ENCODE measurements at places on chromosomes 7 and 10.

- no peak for DNase-seq
These were observed 123.8 kb upstream of the RET start for GRCh38 chr10:42952931-42953683.

GRCh38 chr10:109721453-109722064 lies 201.8 kb downstream of the XPNPEP1 start:
- DNase-seq = no peak

DNA sequence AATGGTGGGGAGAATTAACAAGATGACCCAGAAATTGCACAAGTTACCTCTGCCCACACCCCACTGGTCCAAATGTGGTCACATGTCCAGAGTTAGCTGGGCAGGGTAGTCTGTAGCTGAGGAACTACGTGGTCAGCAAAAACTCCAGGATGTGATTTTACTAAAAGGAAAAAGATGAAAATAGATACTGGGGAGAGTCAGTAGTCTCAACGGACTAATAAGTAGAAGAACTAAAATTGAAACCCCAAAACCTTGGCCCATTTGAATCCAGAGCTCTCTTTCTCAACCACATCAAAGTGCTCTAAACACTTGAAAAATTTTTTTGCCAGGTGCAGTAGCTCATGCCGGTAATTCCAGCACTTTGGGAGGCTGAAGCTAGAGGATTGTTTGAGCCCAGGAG lies 146.3 kb downstream of the SKIDA1 start:
- no peak for DNase-seq

DNA sequence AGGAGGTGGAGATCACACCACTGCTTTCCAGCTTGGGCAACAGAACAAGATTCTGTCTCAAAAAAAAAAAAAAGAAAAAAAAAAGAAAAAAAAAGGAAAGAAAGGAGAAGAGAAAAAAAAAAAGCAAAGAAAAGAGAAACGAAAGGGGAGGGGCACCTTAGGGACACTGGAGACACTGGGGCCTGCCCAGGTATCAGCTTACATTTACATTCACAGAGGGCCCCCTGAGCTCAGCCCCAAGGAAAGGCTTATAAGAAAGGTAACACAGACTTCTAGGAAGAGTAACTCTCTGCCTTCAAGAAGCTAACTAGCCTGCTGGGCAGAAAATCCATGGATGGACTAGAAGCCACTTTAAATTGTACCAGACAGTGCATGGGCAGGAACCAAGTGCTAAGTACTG lies 108.8 kb downstream of the NPY start:
- DNase-seq = no peak

- no peak for DNase-seq
These were observed 379.7 kb downstream of the PHTF2 start for GRCh38 chr7:78178319-78178718.

- no peak for DNase-seq
These were observed 134.5 kb downstream of the NRBF2 start for GRCh38 chr10:63267414-63268148.

- DNase-seq = no peak
These were observed 7.9 kb downstream of the LUC7L2 start for GRCh38 chr7:139367438-139368155.

- DNase-seq = no peak
These were observed 62.8 kb upstream of the C7orf33 start for GRCh38 chr7:148527717-148528168.

DNA sequence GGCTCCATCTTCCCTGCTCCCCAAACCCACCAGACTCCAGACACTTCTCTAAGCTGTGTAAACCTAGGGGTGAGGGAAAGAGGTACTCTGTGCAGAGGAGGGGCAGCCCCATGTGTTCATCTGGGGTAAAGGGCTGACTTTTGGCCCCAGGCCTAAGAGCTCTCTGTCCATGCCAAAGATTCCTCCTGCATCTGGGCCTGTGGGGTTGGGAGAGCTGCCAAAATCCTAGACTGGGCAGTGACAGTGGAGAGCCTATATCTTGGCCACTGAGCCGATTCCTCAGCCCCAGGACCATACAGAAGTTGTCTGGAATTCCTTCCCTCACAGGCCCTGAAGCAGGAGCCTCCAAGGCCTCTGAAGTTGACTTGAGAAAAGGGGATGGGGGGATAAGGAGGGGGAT lies 25.3 kb upstream of the LEP start:
- DNase-seq = no peak

- DNase-seq = no peak
These were observed 139.4 kb downstream of the SKIDA1 start for GRCh38 chr10:21385996-21386585.

GRCh38 chr7:101882595-101883564 lies 65.5 kb downstream of the CUX1 start:
- DNase-seq = no peak

DNA sequence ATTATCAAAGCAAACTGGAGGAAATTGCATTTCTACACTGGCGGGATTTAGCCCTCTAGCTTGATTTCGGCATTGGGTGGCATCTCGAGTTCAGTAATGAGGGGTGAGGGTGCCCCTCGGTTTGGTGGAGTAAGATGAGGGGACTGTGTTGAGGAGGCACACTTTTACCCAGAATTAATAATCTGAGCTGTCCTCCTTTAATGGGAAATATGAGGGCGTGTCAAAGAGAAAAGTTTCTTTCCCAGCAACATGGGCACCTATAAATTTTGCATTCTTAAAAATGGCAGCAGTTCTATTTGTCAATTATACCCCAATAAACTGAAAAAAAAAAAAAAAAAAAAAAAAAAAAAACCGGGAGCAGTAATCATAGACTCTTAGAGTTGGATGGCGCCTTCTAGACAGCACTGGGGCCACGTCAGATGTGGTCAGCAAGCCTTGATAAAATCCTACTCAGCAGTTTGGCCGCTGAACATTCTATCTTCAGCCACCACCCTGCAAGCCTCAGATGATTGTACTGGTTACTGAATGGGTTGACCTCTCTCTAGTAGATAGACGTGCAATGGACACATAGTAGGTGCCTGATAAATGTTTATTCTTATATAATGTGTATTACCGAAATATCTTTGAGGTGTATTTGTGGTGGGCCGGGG lies 931 bp downstream of the PAPSS2 start:
- no peak for DNase-seq

DNA sequence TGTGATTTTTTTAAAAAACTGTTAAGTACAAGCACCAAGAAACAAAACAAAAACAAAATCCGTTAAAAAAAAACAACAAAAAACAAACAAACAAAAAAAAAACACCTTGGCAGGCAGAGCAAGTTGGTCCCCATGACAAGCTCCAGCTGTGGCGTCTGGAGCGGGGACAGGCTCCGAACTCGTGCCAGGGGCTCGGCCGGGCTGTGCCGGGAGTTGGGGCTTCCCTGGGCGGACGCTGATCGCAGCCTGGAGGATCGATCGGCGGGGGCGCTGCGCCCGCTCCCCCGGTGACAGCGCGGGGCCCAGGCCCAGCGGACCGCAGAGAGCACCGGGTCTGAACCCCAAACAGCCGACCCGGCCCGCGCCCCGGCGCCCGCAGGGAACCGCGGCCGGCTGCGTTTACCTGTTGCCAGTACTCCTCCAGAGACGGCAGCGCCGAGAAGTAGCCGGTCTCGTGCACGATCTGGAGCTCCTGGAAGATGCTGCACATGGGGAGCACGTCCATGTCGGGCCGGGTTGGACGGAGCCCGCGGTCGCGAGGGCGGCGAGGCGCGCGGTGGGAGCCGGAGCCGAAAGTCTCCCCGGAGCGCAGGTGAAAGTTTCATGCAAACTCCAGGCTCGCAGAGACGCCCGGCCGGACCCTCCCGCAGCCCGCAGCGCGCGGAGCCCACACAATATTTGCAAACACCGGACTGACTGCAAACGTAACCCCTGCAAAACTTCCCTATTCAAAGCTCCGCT lies at the start of gene KLF6:
KLF6 (minus strand) TSS at position 700 of the 741 bp plus-strand sequence; CDS start at position 505, 195 bp downstream.
- no peak for DNase-seq

DNA sequence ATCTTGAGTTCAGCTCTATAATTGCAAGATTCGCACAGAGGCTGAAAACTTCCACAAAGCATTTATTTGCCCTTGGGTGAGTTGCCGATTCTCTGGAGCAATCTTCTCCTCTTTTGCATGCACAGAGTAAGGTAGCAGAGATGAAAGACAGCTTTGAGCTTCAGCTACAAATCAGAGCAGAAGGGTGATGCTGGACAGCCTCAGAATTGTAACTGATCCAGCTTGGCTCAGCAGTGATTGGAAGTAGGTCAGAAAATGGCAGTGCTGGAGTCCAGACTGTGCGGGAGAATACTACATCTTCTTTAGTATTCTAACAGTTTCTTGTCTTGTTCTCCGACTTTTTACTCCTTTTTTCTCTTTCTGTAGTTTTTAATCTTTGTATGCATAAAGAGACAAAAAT lies 55.4 kb upstream of the CDC14C start:
- DNase-seq = no peak

DNA sequence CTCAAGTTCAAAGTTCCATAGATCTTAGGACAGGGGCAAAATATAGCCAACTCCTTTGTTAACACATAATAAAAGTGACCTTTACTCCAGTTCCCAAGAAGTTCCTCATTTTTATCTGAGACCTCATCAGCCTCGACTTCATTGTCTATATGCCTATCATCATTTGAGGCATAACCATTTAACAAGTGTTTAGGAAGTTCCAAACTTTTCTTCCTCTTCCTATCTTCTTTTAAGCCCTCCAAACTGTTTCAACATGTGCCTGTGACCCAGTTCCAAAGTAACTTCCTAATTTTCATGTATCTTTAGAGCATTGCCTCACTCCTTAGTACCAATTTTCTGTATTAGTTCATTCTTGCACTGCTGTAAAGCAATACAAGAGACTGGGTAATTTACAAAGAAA lies 569.1 kb downstream of the ANKRD7 start:
- no peak for DNase-seq

GRCh38 chr10:90652519-90652918 lies 205.3 kb downstream of the HTR7 start:
- no peak for DNase-seq

DNA sequence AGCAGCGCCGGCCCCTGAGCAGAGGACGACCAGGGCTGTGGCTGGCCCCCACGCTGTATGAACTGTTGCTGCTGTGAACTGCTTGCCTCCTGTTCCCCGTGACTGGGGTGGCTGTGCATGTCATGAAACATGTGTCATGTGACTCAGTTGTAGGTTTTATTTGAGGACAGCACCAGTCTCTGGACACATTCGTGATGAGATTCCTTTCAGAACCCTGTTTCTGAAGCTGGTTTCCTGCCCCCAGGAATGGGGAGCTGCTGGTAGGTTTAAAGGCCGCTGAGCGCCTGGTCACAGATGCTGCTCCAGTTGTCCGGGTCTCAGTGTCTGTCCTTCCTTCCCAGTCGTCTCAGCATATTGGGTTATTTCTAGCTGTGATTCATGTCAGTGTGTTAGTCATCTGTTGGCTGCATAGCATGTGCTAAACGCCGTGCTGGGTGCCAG lies 79.1 kb upstream of the PPIF start:
- no peak for DNase-seq

DNA sequence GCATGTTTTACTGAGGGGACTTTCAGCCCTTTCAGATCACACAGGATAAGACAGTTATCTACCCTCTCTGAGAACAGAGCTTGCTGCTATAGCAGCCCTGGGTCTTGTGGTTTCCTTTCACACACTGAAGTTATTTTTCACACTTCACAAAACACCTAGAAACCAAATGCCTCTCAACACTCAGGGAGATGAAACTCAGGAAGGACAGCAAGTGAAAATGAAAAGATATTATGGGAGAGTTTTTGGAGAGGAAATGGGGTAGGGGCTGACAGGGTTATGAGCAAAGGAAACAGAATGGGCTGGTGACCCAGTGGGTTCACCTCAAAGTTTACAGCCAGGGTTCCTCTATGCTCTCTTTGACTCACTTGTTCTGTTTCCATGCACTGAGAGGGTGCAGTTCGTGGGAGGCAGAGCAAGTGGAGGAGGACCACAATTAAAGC lies 17.0 kb upstream of the GIMAP2 start:
- no peak for DNase-seq

GRCh38 chr7:105778956-105779355 lies 97.4 kb downstream of the ATXN7L1 start:
- DNase-seq = no peak

GRCh38 chr7:81684033-81684432 lies 85.8 kb downstream of the HGF start:
- DNase-seq = no peak

DNA sequence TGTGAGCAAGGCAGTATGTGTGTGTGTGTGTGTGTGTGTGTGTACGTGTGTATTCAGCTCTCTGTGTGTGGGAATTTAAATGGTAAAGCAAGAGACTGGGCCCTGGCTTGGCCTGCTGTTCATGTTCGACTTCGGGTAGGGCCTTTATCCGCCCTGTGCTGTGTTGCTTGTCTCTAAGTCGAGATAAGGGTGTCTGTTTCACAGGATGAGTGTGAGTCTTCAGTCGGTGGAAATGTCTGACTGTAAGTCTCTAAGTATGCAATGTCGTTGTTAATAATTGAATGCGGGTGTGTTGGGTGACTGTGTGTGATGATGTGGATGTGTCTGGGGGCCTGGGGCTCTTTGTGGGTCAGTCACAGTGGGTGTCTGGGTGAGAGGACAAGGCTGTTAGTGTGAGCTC lies 34.8 kb downstream of the HIF1AN start:
- no peak for DNase-seq

- no peak for DNase-seq
These were observed 29.2 kb upstream of the GALNTL5 start for GRCh38 chr7:151927011-151927410.

DNA sequence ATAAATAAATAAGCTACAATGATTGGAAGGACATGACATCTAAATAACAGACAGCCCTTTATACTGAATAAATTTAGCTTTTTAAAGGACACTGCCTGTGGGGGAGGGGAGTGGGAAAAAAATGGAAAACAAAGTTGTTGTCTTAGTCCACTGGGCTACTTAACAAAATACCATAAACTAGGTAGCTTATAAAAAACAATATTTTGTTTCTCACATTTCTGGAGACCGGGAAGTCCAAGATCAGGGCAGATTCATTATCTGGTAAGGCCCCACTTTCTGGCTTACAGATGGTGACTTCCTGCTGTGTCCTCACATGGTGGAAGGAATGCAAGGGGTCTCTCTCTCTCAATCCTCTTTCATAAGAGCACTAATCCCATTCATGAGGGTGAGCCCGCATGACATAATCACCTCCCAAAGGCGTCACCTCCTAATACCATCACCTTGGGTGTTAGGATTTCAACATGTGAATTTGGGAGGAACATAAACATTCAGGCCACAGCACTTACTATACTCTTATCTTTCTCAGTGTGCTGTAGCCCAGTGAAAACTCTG lies 43.0 kb downstream of the DNAJC12 start:
- no peak for DNase-seq

Data from cortex of kidney (tissue), 1 donor.